ENCODE measurements at places on chromosomes 11 and 22.

- no peak for DNase-seq
Measured at GRCh38 chr22:35352214-35353111, 28.4 kb upstream of the HMOX1 start.

DNA sequence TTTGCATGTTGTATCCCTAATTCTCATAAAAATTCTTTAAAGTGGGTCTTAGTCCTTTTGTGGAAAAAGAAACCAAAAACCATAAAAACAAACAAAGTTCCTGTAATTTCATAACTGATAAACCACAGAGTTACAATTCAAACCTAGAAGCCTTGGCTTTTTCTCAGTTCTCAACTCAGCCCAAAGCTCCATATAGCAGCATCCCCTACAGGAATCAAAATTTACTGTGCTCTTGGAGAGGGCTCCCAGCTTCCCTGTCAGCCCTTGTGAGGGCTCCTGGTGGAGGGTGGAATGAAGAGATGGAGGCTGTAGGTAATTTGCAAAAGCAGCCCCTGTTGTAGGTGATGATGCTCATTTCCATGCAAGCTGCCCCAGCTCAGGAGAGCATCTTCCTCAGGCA, 506.1 kb upstream of the KIRREL3 start:
- DNase-seq, result no peak

GRCh38 chr11:14854057-14854456, 38.0 kb downstream of the CYP2R1 start:
- DNase-seq, result no peak

DNA sequence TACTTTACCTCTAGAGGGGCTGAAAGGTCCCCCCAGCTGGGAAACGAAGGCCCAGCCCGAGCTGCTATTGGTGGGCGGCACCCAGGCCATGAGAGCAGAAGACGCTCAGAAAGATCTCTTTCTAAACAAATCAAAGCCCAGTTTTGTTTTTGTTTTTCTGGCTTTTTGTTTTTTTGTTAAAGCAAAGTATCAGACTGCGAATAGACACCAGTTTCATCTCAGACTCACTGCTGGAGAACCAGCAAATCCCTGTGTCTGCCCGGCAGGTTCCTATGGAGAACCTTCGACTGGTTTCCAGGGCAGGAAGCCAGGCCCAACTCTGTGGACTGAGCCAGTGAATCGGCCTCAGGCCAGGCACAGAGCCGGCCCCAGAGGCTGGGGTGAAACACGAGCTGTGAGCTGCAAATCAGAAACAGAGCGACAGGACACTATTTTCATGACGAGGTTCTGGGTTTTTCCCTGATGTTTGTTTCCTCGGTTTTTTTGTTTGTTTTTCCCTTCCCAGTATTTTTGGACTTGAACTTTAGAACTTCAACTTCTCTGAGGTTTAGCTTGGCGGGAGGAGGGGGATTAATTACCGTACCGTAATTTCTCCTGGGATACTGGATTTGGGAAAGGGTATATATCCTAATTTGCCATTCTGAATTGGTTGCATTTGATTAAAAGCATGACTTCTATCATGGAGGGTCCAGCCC, 16.0 kb upstream of the B4GALNT4 start:
- peak; percentile 86 for DNase-seq

- DNase-seq, result no peak
Measured at GRCh38 chr22:41648432-41648831, 27.3 kb downstream of the XRCC6 start.

- DNase-seq, result no peak
Measured at GRCh38 chr11:120784566-120785251, 239.2 kb upstream of the TBCEL start.

DNA sequence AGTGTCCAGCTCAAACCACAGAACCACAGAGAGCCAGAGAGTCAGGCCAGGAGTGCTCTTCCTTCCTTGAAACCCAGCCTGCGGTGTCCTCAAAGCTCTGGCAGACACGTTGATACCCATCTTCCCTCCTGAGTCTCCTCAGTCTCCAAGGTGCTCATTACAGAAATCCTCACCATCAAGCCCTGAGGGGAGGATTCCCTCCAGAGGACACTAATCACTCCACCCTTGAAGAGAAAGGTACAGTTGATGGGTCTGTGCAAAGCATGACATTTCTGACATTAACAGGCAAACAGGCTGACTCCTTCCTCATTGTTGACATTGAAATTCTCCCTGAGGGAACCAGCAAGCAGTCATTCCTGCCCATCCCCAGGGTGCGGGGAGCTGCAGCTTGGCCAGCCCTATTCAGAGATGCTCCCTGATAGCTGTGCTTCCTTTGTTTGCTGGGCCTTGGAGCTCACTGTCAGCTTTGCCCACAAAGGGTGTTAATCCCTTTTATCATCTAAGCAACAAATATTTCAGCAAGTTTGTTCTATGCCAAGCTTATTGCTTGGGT, 101.7 kb upstream of the CSNK2A3 start:
- no peak for DNase-seq

DNA sequence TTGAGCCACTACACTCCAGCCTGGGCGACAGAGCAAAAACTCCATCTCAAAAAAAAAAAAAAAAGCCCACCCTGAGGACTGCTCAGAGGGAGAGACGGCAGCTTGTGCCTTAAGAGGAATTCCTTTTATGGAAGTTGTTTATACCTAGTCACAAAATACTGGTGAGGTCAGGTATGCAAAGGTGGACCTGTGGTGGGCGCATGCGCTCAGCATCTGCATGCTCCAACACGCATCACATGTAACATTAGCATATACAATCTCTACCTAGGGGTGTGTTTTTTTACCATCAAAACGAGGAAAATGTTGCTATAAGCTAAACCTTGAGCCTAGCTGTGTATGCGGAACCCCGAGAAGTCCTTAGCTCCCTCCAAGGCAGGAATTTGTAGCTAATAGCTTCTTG, 6.8 kb upstream of the SART1 start:
- DNase-seq, result no peak

- no peak for DNase-seq
Measured at GRCh38 chr11:122108192-122108799, 7.7 kb downstream of the BLID start.

DNA sequence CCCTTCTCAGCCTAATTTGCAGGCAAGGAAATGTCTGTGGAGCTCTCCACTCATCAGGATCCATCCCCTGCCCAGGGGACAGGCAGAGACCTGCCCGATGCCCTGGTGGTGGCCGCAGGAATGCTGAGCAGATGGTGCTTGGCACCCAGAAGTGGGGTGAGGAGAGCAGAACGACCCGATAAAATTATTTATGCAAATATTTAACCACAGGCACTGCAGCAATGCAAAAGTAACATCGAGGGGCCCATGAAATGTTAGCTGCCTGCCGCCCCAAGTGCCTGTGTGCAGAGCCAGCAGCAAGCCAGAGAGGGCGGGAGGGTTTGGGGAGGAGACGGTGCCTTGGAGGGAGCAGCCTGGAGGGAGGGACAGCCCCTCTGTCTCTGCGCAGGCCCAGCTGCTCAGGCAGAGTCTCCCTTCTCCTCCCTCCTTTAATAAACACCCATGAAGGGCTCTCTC, 205.5 kb downstream of the CTTN start:
- no peak for DNase-seq

DNA sequence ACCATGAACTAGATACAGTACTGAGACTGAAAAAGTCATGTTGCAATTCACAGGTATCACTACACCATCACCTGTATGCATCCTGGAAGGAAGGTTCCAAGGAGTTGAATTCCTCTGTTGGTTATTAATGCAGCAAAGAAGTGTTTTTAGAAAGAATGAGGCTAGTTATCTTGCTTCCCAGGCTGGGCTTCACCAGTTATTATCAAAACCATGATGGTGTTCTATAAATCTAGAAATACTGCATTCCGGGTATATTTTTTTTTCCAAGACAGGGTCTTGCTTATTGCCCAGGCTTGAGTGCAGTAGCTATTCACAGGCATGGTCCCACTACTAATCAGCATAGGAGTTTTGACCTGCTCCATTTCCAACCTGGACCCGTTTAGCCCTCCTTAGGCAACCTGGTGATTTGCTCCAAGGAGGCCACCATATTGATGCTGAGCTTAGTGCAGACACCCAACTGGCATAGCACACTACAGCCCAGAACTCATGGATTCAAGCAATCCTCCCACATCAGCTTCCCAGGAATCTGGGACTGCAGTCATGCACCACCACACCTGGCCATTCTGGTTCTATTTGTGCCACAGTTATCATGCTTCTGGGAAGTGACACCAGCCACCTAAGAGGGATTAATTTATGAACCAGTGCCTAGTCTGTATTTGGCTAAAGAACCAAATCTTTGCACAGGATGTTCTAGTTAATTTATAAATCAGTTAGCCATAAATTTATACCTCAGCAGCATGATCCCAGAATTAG, 1.6 kb upstream of the MPEG1 start:
- no peak for DNase-seq

- DNase-seq, result no peak
Measured at GRCh38 chr22:45298934-45299505, 10.7 kb upstream of the FAM118A start.

- no peak for DNase-seq
Measured at GRCh38 chr11:94823102-94823732, 55.1 kb downstream of the AMOTL1 start.

DNA sequence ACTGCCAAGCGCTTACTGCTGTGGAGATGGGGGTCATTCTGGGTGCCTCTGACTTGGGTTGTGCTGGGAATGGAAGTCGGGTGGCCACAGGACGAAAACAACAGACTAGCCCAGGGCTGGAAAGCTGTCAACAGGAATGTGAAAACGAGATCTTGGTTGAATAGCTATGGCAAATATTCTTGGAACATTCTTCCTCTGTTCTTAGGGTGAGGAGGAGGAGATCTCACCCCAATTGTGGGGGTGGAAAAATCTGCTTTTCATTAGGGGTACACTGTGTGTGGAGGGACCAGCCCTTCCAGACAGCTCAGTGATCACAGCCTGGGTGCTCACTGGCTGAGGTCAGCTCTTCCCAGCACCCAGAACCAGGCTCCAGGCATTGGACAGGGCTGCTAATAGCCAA, 52.0 kb upstream of the PRSS23 start:
- DNase-seq, result no peak

GRCh38 chr11:14230407-14230806, 128.6 kb downstream of the RRAS2 start:
- DNase-seq, result no peak

- DNase-seq, result no peak
Measured at GRCh38 chr22:31177420-31178162, 17.6 kb downstream of the RNF185 start.

- no peak for DNase-seq
Measured at GRCh38 chr11:12274558-12275197, 102.7 kb upstream of the PARVA start.

DNA sequence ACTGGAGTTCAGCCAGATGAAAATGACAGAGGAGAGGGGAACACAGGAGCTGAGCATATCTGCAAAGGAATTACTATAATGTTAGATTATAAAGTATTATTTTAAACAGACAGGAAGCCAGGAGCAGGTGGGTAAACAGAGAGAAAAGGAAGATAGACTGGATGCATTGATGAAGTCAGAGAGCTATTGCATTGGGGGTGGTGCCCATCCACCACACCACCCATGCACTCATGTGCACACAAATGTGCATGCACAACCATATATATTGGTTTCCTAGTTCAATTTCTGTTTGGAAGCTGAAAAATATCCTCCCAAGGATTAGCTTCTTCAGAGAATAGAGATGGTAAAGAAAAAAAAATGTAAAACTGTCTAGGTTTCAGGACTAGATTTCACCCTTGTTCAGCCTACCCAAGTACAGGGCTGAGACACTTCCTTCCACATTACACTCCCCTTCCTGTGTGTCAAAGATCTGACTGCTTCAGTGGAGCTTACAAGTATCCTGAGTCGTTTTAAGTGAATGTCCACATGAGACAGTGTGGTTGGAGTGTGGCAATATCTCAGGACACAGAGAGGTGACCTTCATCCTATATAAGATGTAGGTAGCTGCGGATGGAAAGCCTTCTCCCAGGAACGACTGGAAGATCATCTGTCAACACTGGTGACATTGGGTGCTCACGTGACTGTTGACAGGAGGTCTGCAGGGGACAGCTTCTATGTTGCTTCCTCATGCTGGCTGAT, 12.2 kb upstream of the SMPD1 start:
- no peak for DNase-seq

GRCh38 chr11:62921573-62922188, 518 bp upstream of the CHRM1 start:
- no peak for DNase-seq

DNA sequence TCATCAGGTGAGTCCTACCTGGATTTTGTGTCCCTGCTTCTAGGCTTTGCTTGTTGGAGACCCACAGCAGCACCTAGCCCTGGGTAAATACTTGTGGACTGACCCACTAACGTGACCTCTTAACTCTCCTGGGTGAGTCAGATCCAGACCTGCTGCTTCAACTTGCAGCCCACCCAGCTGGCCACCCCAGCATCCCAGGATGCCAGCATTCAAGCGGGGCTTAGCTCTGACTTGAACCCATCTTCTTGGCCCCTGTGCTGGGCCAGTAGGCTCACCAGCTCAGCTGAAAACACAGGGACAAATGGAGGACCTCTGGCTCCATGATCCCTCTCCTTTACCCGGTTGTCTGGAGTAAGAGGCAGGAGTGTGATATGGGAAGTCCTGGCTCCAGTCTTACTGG, 33.5 kb downstream of the PARVG start:
- DNase-seq, result no peak

DNA sequence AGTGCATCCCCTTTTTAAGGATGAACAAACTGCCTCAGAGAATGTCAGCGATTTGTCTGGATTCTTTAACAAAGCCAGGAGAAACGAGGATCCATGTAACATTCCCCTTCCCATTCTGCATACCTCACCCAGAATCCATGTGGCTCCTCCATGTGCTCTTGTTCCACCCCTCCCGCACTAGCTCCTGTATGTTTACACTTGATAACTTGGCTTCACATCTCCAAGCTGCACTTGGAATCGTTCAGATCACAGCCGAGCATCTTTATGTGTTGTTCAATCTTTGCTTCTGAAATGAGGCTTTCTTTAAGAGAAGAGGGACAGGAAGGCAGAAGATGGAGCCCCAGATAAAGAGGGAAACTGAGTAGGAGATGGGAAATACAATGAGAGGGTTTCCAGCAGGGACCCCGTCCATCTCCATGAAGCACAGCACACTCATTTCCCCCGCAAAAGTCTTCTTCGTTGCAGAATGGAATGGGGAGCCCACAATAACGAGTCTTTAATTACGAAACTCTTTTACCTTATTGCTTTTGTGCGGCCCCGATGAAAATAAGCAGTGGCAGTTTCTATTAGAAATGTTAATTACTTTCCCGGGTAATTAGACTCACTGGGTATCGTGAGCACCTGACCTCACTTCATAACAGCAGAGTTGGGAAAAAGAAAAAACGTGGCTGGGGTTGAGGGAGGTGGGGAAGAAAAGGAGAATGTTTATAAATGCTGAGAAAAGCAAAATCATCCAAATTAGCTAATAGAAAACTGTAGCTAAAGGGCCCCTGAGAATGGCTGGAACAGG, 96.8 kb upstream of the ISX start:
- DNase-seq, result no peak

GRCh38 chr11:1307163-1307870, 2.1 kb downstream of the TOLLIP start:
- DNase-seq, result no peak

- no peak for DNase-seq
Measured at GRCh38 chr11:122864386-122865115, 18.0 kb upstream of the JHY start.

DNA sequence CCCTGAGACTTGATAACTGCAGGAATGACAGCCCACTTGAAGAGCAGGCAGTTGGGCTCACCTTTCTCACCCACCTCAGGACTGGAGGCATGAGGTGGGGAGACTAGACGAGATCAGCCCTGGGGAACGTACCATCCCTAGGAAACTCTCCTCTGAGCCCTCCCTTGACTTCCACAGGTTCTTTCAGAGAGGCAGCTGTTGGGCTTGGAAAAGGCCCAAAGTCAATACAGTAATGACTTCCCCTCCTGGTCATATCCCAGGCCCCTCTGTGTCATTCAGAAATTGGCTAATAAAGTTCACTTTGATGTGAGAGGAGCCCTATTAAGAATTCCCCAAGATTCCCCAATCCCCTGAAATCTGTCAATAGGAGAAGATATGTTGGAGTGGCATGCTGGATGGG, 5.8 kb upstream of the NECTIN1 start:
- DNase-seq, result no peak

All from forelimb muscle (tissue), 1 donor.